ENCODE measurements at places on chromosomes 3 and 15. TPM values are rescaled to one million over a fixed set of nuclear protein-coding genes. Genes with fewer than 3 reads are reported as not detected.

Gene CYP19A1
- 0.44 TPM for total RNA-seq

DNA sequence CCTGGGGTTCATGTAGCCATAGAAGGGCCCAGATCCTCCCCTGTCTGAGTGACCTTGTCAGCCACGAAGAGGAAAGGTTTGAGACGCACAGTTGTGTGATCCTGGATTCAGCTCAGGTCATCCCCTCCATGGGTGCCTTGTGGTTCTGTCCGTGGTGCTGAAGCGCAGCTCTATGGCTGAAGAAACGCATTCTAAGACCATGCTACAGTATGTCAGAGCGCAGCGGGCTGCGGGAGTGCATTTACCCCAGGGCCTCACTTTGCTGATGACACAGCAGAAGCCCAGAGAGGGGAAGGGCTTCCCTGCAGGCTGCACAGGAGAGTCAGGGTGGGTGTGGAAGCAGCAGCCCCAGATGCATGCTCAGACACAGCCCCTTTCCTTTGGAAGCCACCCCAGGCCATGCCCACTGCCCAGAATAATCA lies 68.8 kb upstream of the IQSEC1 start:
- peak; percentile 67 for DNase-seq

DNA sequence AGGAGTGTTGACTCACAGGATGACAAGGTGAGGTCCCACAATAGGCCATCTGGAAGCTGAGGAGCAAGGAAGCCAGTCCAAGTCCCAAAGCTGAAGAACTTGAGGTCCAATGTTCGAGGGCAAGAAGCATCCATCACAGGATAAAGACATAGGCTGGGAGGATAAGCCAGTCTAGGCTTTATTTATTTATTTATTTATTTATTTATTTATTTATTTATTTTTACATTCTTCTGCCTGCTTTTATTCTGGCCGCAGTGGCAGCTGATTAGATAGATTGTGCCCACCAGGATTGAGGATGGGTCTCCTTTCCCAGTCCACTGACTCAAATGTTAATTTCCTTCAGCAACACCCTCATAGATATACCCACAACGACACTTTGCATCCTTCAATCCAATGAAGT lies 472.2 kb upstream of the DPPA4 start:
- no peak for DNase-seq

DNA sequence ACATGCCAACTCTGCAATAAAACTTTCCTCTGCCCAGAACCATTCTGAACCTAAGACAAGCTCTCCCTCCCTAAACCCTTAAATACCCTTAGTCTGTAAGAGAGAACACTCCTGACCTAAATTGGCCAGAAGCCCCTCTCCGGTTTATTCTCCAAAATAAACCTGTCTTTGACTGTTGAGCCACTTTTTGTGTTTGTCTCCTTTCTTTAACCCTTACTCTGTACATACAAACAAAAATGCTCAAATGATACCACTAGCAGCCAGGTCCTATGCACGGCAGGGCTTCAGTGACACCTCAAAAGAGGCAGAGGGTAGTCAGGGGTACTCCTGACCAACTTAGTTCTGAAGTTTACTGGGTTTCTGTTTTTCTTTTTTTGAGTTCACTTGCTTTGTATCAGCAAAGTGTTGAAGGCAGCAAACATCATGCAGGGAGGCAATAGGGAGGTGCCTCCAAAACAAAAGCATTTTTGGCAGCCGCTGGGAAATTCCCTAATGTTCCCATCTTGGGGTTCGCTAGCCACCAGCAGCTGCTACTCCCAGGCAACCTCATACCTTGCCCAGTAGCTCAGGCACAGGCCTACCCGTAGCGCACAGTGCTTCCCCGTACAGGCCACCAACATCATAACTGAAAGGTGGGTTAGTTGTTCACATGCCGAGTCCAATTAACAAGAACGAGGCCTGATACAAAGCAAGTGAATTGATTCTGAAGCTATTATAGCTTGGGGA lies 62.9 kb upstream of the GCNT3 start:
- no peak for DNase-seq

DNA sequence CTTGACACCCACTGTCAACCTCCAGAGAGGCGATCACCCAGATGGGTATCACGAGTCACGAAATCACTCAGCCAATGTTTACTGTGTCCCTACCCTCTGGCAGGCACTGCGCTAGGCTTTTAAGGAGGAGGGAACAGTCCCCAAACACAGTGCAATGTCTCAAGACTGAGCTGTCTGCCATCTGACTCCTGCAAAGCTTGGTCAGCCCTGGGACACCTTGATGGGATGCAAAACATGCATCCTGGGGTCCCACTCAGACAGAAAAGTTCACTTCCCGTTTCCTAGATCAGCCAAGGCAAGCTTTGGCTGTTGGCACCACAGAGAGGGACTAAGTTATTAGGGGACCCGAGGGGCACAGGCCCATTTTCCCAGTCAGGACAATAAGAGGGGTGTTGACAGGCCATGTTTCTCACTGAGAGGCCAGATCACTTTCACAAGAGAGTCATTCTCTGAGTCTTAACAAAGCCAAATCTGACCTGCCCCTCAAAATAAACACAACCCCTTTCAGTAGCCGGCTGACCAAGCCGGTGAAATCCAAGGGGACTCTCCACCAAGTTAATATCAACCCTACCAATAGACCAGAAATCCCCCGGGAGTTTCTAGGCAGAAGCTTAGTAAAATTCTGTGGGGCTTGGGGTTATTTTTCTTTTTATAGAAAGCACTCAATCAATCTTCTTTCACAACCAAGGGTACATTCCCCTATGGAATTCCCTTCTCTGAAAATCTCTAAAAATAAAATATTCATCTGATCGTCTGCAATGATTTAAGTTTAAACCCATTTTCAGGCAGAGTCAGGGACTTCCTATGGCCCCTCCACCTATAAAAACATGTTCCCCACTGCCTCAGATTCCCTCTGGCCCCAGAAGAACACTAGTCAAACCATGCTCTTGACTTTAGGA lies 3.5 kb downstream of the RFTN1 start:
- DNase-seq = no peak

DNA sequence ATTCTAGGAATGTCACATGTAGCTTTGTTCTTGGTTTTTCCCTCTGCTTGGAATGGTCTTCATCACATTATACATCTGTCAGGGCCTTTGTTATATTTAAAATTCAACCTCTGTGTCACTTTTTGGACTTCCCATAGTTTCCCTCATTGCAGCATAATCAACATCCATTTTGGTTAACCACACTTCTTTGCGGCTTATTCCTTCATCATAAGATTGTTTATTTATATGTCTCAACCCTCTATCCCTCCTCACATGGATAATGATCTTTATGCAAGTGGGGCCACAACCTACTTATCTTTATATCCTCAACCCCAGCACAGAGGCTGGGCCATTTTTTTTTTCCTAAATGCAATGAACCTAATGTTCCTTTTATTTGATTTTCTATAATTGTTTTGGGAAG lies 260.0 kb upstream of the THBS1 start:
- no peak for DNase-seq

- no peak for DNase-seq
Measured at GRCh38 chr3:50607271-50608091, 4.1 kb downstream of the CISH start.

DNA sequence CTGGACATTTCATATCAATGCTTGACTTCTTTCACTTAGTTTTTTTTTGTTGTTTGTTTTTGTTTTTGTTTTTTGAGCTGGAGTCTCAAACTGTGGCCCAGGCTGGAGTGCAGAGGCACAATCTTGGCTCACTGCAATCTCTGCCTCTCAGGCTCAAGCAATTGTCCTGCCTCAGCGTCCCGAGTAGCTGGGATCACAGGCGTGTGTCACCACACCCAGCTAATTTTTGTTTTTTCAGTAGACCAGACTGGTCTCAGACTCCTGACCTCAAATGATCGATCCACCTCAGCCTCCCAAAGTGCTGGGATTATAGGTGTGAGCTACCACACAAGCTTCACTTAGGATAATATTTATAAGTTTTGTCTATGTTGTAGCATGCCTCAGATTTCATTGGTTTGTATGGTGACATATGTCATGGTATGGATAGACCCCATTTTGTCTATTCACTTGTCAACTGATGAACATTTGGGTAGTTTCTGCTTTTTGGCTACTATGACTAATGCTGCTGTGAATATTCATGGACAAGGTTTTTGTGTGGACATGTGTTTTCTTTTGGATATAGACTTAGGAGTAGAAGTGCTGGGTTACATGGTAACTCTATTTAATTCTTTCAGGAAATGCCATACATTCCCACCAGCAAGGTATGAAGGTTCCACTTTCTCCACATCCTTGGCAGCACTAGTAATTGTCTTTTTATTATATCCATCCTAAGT lies 6.8 kb upstream of the PRR23E start:
- DNase-seq = no peak

DNA sequence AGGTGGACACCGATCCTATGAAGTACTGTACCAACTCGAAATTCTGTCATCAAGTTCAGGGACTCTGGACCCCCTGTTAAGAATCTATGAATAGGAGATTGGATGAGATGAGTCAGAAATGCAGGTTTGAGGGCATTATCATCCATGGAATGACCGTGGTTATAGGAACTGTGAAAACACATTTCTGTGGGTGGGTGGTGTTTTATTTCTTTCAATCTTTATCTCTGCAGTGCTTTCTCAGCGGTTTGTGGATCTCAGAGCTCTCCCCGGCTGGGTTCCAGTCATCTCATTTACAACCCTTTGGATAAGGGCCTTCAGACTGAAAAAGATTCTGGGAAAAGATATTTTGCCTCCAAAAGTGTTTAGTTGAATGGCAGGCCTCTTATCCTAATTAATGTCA lies 5.4 kb upstream of the ABHD17C start:
- DNase-seq = no peak

- DNase-seq = no peak
Measured at GRCh38 chr15:26886566-26886965, 19.7 kb downstream of the GABRA5 start.

- no peak for DNase-seq
Measured at GRCh38 chr3:116097226-116097625, 348.1 kb downstream of the LSAMP start.

- no peak for DNase-seq
Measured at GRCh38 chr3:53592862-53593261, 98.5 kb downstream of the CACNA1D start.

- no peak for DNase-seq
Measured at GRCh38 chr3:63328365-63328764, 50.3 kb downstream of the SYNPR start.

DNA sequence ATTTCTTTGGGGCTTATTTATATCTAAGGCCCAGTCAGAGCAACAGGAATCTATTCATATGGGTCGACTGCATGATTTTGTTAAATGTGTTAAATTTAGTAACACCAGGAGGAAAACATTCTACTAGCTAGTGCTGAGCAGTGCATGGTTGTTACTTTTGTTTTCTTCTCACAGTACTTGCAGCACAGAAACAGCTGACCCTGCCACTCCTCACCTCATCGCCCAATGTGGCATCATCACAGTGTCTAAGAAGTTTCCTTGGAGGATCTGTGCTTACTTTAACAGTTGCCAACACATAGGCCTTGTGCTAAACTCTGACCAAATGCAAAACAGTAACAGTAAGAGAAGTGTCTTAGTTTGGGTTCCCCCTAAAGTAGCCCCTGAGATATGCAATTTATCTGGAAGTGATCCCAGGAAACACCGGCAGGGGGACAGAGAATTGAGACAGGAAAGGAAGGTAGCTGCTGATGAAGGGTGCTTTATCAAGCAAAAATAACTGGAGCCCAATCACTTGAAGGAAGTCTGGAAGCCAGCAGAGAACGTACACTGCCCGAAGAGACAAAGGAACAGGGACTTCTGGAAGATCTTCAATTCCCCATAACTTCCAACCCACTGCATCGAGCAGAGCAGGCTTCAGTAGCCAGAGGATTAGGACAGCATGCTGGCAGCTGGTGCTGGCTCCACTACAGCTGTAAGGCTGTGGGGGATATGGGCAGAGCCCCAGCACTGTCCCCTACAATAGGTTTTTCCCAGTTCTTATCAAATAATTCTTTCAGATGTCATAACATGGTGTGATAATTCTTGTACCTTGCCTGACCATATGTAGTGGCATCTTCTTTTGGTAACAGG lies 36.0 kb upstream of the ULK4 start:
- no peak for DNase-seq

GRCh38 chr15:73021139-73021621 lies 31.1 kb upstream of the NEO1 start:
- no peak for DNase-seq

DNA sequence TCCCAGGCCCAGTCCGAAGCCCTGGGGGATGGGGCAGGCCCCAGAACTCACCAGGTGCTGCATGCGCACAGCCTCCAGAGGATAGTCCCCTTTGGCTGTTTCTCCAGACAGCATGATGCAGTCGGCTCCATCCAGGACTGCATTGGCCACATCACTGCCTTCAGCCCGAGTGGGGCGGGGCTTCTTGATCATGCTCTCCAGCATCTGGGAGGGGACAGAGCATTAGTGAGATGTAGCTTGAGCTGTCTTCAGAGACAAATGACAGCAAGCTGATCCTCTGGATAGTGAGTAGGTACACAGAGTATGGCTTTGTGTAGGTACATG lies 9.1 kb upstream of the GRAMD2A start:
- no peak for DNase-seq

Gene MESP2
- total RNA-seq = not detected

GRCh38 chr3:124469555-124469954 lies 260.7 kb upstream of the UMPS start:
- DNase-seq = no peak

DNA sequence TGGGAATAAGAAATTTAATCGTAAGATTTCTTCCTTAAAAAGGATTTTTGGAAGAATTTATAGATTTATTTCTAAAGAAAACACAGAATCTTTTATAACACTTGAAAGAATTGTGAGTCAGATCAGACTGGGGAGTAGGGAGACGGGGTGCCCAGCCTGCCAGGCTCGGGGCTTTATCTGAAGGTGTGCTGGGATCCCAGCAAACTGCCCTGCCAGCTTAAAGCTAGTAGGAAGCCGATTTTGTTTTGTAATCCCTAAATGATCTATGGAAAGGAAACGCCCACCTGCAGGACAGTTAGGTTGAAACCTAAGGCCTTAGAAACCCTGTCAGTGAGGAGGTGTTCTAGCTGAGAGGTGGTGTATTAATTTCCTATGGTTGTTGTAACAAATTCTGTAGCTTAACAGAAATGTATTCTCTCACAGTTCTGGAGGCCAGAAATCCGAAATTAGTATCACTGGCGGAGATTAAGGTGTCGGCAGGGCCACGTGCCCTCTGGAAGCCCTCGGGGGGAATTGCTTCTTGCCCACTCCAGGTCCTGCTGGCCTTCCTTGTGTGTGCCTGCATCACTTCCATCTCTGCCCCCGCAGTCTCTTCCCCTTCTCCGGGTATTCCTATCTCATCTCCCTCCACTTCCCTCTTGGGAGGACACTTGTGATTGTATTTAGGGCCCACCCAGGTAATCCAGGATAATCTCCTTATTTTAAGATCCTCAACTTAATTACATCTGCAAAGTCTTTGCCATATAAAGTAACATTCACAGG lies 19.3 kb upstream of the RAB6B start:
- no peak for DNase-seq

GRCh38 chr15:89971592-89971997 lies 29.5 kb upstream of the ZNF710 start:
- no peak for DNase-seq

Gene CCDC39
- 0.34 TPM for total RNA-seq

Gene CDHR4
- not detected for total RNA-seq

Measured in spleen (tissue), 13 donors.